ENCODE measurements at places on chromosomes 7 and 10. TPM values are rescaled to one million over a fixed set of nuclear protein-coding genes. Genes with fewer than 3 reads are reported as not detected.

Gene EBF3
- 2.0 TPM for total RNA-seq

Gene SPDYE8
- total RNA-seq: not detected

Gene GJD4
- total RNA-seq: not detected

Gene ZNF277
- total RNA-seq: 17.0 TPM

Gene PAPOLB
- total RNA-seq: not detected

Gene LRGUK
- total RNA-seq: 0.34 TPM
